Activated CD8-positive, alpha-beta memory T cell treated with anti-CD3 and anti-CD28 coated beads for 1 hour (primary cell): ENCODE measurements at places on chromosomes 12 and 14.

DNA sequence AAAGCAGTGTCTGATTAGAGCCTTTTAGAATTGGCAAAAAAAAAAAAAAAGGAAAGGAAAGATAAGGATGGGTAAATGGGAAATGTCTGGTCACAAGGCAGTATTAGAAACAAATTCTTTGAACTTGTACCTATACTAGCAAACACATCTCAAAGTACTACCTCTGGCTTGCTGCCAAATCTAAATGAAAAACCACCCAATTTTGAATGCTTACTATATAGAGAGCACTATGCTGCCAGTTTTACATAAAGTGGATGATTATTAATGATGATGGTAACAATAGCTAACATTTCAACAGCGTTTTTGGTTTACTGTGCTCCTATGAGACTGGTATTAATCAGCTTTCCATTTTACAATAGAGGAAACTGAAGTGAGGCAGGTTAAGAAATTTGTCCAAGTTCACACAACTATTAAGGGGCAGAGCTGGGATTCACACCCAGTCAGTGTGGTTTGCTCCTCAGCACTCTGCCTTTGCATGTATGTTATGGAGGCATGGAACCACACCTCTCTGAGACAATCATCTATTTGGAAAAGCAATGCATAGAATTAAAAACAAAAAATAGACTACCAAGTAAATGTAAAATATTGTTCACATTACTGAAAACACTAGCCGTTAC lies 34.2 kb downstream of the ATP2B1 start:
- no peak for DNase-seq

- DNase-seq, result no peak
Observed at GRCh38 chr12:113201187-113202177, 16.0 kb downstream of the RITA1 start.

DNA sequence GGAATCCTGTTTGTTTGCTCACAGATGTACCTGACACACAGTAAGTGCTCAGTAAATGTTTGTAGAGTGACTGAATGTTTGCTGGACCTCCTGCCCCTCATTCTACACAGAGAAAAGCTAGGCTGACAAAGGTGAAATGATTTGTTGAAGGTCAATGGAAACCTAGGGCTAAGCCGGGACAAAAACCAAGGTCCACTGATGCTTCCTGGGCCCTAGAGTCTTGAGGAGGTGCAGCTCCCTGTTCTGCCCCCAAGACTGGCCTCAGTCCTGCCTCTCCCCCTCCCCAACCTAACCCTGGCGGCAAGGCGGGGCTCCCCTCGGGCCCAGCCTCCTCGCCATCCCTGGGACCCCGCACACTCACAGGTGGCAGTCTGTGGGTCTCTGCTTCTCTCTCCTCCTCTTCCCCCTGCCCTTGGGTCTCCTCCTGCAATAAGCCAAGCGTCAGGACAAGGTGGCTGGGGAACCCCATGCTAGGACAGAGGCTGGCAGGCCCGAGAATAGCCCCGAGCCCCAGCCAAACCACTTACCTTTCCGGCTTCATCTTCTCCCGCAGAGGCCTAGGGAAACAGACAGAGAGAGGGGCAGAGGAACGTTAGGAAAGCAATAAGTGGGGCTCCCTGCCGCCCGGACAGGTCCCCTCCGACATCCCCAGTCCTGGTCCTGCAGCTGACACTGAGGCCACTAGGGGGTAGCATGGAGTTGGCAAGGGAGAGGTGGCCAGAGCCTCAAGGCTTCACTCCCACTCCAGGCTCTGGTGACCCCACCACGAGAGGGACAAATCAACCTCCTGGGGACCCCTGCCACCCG lies 9.3 kb downstream of the PGF start:
- DNase-seq, result peak; percentile 59

- no peak for DNase-seq
Observed at GRCh38 chr12:116406529-116406928, 129.0 kb upstream of the MED13L start.

DNA sequence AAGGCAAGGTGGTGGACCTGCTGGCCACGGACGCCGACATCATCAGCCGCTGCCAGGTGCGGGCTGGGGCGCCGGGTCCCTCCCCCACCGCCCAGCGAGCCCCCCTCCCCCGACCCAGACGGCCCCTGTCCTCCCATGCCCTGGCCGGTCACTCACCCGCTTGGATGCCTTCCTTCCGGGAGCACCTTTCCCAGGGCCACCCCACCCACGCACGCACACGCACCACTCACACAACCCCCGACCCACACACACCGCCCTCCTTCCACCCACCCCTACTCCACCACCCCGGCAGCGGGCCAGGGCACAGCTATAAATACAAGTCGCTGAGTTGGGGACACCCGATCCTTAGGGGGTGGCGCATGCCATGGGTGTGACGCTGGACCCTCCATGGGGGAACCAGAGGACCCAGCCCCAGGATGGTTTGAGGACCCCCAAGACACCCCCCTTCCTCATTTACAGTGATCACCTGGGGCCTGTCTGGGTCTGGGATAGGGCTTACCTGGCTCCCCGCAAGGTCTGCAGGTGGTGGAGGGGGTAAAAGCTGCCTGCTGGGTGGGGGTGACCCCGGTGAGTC lies 465 bp downstream of the ADSS1 start:
- DNase-seq, result no peak

- no peak for DNase-seq
Observed at GRCh38 chr14:68140076-68140741, 320.6 kb downstream of the RAD51B start.

GRCh38 chr12:105822131-105823105 lies 316.3 kb downstream of the NUAK1 start:
- DNase-seq, result no peak

DNA sequence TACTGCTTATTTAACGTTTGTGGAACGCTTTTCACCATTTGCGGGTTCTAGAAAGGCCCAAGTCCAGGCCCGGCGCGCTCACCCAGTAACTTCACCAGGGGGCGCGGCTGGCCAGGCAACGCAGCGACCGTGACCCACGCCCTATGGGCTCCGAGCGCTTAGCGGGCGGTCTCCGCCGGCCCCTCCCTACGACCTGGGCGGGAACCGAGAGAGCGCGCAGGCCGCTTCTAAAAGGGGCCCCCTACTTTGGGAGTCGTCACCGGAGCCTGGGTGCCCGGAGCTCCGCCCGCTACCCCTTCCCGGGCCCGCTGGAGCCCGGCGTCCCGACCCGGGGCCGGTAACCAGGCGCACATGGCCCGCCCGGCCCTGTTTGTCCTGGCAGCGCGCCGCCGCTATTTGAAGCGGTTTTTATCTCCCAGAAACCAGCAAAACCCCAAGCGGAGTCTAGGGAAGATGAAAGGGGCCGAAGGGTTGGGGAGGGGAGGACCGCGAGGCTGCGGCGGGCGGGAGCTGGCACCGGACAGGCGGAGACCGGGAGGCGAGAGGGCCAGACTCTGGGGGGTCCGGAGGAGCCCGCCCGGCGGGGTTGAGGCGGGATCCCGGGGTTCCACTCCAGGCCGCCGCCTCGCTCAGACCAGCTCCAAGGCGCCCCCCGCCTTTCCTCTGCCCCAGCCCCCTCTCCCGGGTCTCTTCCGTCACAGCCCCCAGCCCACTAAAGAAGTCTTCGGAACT lies 3.5 kb upstream of the AAAS start:
- peak; percentile 63 for DNase-seq

DNA sequence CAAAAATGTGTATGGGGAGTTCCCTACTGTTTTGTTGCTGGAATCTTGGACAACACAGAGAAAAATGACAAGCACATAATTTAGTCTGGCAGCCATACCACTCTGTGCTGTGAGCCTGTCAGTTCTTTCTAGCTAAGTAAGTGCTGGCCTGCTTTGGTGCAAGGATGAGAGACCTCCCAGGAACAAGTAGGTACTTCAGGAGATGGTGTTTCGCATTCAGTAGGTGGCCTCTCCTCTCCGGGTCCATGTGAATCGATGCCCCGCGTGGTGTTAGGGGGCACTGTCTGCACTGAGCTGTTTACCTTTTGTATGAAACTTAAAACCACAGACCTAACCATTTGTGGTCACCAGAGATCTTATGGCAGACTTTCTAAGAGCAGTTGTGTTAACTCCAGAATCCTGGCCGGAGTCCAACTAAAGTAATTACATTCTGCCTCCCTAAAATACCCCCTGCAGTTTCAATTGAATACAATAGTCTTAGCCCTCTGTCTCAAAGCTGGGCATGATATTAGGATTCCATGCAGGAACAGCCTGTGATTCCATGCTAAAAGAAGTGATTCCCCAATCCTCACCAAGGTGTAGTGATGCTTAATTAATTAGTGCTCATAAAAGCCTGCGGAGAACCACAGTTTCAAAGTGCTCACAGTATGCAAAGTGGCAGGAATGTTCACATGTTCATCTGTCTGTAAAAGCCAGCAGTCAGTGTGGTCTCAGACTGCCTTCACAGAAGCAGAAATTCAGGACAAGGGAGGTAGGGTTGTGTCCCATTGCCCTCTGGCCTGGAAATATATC lies 64.2 kb downstream of the LLPH start:
- no peak for DNase-seq

GRCh38 chr12:99390707-99391106 lies 256.8 kb upstream of the GARIN6 start:
- DNase-seq, result no peak

GRCh38 chr14:22311636-22312035 lies 277.4 kb downstream of the DAD1 start:
- DNase-seq, result no peak

- no peak for DNase-seq
Observed at GRCh38 chr14:23469906-23470403, 452 bp downstream of the NGDN start.

GRCh38 chr14:103453791-103454190 lies 68.6 kb downstream of the MARK3 start:
- DNase-seq, result no peak

- no peak for DNase-seq
Observed at GRCh38 chr12:5294274-5295070, 137.4 kb upstream of the NTF3 start.

DNA sequence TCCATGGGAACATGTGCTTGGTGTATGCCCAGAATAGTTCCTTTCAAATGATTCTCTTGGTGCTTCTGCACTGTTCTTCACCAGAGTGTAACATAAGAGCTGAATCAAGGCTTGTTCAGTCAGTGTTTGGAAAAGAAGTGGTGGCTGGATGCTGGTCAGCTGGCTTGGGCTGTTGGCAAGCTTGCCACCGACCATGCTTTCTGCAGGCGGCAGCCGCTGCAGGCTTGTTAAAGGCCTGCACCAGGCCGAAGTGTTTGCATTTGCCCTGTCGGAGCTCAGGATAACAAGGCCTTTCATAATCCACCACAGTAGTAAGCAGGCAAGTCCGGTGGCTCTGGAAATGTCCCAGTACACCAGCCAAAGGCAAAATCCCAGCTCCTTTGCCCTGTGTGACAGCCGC lies 26.9 kb downstream of the DAAM1 start:
- DNase-seq, result no peak

DNA sequence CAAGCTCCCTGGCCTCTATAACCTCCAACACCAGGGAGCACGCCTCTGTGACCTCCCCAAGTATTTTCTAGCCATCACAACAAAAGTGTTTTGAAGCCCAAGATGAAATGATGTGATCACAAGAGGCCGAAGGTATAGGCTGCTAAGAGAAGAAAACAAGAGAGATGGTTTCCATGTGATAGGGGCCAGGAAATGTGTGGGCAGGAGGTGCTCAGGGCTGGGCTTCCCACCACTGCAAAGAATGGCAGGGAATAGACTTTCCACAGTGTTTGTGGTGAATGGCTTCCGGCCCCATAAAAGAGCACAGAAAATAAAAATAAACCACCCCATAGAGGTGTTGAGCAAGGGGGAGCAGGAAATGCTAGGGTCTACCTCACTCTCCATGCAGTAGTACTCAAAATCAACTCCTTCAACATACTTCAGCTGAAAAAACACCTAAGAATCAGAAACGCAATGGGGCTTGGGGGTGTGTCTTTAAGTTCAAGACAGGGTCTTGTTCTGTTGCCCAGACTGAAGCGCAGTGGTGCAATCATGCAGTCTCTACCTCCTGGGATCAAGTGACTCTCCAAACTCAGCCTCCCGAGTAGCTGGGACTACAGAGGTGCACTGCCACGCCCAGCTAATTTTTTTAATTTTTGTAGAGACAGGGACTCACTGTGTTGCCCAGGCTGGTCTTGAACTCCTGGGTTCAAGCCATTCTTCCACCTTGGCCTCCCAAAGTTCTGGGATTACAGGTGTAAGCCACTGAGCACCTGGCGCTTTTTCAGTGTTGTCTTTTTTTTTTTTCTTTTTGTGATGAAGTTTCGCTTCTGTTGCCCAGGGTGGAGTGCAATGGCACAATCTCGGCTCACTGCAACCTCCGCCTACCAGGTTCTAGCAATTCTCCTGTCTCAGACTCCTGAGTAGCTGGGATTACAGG lies 27.1 kb downstream of the DAD1 start:
- peak; percentile 50 for DNase-seq

GRCh38 chr12:91978143-91978542 lies 167.5 kb downstream of the BTG1 start:
- DNase-seq, result no peak

DNA sequence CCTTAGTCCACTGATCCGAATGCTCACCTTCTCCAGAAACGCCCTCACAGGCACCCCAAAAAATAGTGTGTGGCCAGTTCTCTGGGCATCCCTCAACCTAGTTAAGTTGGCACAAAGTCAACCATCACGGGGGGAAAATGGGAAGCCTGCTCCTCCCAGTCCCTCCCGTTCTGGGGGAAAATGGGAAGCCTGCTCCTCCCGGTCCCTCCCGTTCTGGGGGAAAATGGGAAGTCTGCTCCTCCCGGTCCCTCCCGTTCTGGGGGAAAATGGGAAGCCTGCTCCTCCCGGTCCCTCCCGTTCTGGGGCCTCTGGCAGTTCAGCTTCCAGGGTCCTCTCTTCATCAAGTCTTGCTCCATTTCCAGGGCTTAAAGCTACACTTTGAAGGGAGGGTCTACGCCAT lies 106.1 kb downstream of the RIMBP2 start:
- no peak for DNase-seq

DNA sequence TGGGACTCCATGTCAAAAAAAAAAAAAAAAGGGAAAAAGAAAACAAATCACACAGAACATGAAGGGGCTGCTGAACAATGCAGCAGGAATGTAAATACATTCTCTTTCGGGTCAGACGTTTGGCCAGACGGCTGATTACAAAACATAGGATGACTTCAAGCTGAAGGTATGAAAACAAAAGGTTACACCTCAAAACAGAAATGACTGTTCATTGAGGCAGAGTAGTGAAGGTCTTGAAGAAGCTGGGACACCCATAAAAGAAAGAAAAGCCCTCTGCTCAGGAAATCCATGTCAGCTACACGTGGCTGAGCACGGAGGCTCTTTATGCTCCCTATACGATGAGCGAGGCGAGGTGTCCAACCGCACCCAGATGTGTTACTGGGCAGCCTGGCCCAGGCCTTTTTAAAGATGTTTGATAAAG lies 37.7 kb downstream of the FGD4 start:
- DNase-seq, result no peak

DNA sequence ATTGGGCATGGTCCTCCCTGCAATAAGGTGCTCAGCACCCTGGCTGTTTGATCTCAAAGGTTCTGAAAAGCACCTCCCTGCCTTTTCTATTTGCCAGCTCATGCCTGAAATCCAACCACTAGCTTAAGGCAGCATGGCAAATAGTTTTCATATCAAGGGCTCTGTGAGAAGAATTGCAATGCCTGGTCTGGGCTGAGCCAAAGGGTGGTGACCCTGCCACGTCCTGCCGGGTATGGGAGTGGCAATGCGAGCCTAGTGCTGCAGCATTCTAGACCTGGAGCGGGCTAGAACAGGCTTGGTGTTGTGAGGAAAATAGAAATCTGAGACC lies 2.3 kb upstream of the SCNN1A start:
- DNase-seq, result no peak
